Activated B cell treated with CpG ODN at 0.5 μM for 24 hours (primary cell): ENCODE measurements at places on chromosomes 2 and 18. TPM values are rescaled to one million over a fixed set of nuclear protein-coding genes. Genes with fewer than 3 reads are reported as not detected.

DNA sequence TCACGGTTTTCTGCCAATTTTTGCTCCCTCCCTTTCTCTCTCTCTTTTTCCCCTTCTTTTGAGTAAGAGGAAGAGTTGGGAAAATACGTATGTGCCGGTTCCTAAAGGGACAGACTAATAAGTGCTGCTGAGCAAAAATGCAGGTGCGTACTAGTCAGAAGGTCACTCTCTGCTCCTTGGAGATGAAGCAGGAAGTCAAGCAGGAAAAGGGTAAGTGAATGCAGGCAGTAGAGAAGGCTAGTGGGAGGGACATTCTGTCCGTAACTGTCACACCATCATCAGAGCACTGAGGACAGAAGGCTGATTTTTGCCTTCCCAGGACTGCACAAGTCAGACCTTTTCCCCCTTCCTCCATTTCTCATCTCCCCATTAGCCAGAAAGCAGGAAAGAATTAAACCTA lies 105.7 kb downstream of the CDH2 start:
- no peaks in the 10 kb centered on the region for H3K36me3 ChIP-seq
- H3K27me3 ChIP-seq: no peaks in the 10 kb centered on the region
- DNase-seq: no peak
- H3K27ac ChIP-seq: no peak overlapping the region
- H3K4me3 ChIP-seq: no peak overlapping the region
- no peaks in the 10 kb centered on the region for H3K4me1 ChIP-seq

DNA sequence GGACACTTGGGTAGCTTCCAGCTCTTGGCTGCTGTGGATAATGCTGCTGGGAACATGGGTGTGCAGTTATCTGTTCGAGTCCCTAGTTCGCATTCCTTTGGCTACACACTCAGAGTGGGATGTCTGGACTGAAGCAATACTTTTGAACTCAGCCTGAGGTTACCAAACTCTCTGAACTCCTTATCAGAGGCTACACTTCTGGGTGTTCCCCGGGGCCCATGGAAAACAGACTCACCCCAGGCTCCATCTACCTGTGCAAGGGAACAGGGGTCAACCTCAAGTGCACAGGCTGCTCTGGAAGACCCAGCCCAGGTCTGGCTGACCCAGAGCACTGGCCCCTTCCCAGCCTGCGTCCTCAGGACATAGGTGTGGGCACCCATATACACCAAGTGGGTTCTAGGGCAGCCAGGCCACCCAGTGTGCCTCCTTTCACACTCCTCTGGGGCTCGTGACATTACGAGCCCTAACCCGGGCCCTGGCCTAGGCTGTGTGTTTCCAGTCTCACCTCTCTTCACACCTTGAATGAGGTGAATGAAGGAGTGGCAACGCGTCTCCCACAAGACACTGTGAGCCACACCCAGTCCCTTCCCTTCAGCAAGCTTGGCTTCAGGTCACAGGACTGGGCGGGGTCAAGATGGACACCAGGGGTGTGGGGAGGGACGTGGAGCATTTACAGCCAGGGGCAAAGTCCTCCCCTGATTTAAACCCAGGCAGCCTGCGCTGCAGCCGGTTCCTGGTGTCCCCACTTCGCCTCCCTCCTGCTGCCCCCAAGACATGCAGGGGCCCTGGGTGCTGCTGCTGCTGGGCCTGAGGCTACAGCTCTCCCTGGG lies at the start of gene ALPI:
Gene ALPI (plus strand): TSS at position 728 of the 830 bp plus-strand sequence. CDS start 47 bp downstream, at position 775.
- H3K4me3 ChIP-seq: no peak within 1 kb of the TSS
- no peak within 1 kb of the TSS for H3K27ac ChIP-seq
- no peaks in the 10 kb centered on the region for H3K36me3 ChIP-seq
- no peaks in the 10 kb centered on the region for H3K4me1 ChIP-seq
- no peak for DNase-seq

Gene RRM2
- 8.6 and 9.3 TPM in 2 replicates for total RNA-seq

GRCh38 chr2:101442042-101442666 lies 32.8 kb downstream of the RFX8 start:
- H3K36me3 ChIP-seq: peaks cover 4% of the 10 kb centered on the region
- no peak overlapping the region for H3K4me3 ChIP-seq
- DNase-seq: no peak
- H3K27ac ChIP-seq: no peak overlapping the region

DNA sequence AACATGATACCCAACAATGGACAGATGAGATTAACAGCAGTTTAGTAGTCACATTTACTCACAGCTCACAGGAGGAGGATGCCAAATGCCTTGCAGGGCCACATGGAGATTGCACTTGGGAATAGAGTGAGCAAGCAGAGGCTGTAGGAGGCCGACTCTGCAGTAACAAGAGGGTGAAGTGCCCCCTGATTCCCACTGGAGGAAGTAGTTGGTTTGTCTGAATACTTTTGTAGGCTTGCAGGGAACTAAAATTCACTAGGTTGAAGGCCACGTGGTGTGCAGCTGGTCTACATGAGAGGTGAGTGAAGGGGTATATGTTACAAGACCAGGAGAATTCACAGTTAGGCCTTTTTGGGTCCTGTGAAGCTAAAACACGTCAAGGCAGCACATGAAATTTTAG lies 419.3 kb upstream of the TNP1 start:
- DNase-seq: no peak
- H3K27ac ChIP-seq: no peak overlapping the region
- no peaks in the 10 kb centered on the region for H3K36me3 ChIP-seq
- H3K27me3 ChIP-seq: peaks cover 11% of the 10 kb centered on the region
- no peaks in the 10 kb centered on the region for H3K4me1 ChIP-seq
- H3K4me3 ChIP-seq: no peak overlapping the region
